Right lobe of liver (tissue), 6 donors: ENCODE measurements at places on chromosomes 5 and 9. TPM values are rescaled to one million over a fixed set of nuclear protein-coding genes. Genes with fewer than 3 reads are reported as not detected.
A peak's percentile ranks its signal among the peaks of the same experiment; 100 is the strongest.

DNA sequence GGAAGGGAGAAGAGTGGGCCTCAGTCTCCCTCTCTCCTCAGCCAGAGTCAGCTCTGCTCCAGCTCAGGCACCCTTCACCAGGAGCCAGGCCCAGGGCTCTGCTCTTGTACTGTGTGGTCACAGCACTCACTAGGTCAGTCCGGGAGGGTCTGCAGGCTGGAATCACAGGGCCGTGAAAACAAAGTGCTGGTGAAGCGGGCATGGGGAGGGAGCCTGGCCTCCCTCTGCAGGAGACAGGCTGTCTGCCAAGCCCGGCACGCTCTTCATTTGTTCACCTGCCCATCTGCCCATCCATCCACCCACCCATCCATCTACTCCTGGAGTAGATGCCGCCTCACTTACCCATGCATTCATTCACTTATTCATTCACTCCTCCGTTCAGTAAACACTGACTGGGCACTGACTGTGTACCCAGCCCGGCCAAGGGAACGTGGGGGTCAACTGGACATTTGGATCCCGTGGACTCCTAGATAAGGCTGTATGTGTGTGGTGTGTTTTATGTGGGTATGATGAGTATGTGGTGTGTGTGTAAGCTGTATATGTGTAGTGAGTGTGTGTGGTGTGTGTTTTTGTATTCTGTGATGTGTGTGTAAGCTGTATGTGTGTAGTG lies 3.6 kb downstream of the SPAAR start:
- no peaks in the 10 kb centered on the region for H3K36me3 ChIP-seq
- no peak overlapping the region for H3K4me3 ChIP-seq
- H3K27me3 ChIP-seq, result no peaks in the 10 kb centered on the region
- no peak for DNase-seq
- H3K27ac ChIP-seq, result no peak overlapping the region

GRCh38 chr9:3434594-3434993 lies 91.2 kb downstream of the RFX3 start:
- no peaks in the 10 kb centered on the region for H3K36me3 ChIP-seq
- H3K27ac ChIP-seq, result no peak overlapping the region
- H3K4me3 ChIP-seq, result no peak overlapping the region
- H3K4me1 ChIP-seq, result no peaks in the 10 kb centered on the region
- no peaks in the 10 kb centered on the region for H3K27me3 ChIP-seq

DNA sequence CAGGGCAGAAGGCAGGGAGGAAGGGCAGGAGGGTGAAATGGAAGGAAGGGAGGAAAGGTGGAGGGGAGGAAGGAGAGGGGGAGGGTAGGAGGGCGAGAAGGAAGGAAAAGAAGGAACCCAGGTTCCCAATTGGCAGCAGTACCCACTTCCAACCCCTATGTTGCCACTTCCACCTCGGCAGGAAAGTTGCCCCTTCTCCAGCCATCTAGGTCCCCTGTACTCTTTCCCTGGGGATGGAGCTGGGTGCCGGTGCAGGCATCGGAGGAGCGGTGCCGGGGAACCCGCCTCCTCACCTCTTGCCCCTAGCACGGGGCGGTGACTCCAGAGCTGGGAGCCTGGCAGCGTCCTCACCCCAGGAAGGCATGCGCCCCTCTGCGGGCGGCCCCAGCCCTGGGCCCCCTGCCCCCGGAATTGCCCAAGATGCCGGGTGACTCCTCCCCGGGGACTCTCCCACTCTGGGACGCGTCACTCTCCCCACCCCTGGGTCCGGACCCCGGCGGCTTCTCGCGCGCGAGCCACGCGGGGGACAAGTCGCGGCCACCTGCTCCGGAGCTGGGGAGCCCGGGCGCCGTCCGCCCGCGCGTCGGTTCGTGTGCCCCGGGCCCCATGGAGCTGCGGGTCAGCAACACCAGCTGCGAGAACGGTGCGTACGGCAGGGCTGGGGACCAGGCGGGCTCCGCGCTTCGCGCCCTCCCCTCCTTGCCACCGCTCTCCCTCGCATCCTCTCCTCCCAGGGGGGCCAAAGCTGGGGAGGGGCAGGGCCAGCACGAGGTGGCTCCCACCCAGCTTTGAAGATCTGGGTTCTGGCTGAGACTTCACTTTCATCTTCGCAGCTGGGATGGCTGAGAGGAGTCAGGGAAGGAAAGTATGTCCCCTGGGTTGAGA lies at the start of gene NIPAL4:
Gene NIPAL4 (plus strand): TSS at position 499 of the 885 bp plus-strand sequence. CDS start 108 bp downstream, at position 607.
- H3K4me3 ChIP-seq, result peak within 1 kb of the TSS; percentile 21
- H3K36me3 ChIP-seq, result no peaks in the 10 kb centered on the region
- DNase-seq, result no peak
- H3K27ac ChIP-seq, result no peak within 1 kb of the TSS
- peaks cover 4% of the 10 kb centered on the region for H3K4me1 ChIP-seq
- no peaks in the 10 kb centered on the region for H3K27me3 ChIP-seq

AHRR gene
- 0.06 TPM for total RNA-seq

DNA sequence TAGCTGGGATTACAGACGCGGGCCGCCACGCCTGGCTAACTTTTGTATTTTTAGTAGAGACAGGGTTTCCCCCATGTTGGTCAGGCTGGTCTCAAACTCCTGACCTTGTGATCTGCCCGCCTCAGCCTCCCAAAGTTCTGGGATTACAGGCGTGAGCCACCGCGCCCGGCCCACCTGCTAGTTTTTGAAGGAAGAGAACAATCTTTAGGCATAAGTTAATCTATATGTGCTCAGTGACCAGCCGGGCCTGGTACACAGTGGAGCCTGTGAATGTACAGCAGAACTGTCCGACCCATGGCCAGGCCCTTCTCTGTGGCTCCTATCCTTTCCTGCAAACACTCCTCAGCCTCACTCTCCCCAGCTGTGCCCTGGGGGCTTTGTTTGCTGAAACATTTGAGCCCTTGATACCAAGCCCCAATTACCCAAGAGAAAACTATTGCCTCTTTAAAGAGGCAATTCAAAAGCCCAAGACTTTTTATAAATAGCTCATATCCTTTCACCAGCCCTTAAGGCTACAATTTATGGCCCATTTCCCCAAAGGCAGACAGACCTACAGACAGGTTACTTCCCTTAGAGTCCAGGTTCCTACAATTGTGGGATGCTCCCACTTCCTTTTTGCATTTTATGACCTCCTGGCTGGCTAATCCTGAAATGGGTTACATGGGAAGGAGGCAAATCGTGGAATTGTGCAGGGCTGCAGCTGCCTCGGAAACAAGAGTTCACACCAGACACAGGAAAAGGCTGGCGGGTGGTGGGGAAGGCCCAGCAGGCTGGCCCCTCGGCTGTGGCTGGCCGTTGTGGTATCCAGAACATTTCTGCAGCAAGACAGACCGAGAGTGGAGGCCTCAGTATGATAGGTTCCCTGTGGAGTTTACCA lies 37.5 kb downstream of the SPRY4 start:
- H3K27me3 ChIP-seq, result no peaks in the 10 kb centered on the region
- H3K36me3 ChIP-seq, result no peaks in the 10 kb centered on the region
- H3K27ac ChIP-seq, result no peak overlapping the region

CDC25C gene
- total RNA-seq, result 0.18 TPM

DNA sequence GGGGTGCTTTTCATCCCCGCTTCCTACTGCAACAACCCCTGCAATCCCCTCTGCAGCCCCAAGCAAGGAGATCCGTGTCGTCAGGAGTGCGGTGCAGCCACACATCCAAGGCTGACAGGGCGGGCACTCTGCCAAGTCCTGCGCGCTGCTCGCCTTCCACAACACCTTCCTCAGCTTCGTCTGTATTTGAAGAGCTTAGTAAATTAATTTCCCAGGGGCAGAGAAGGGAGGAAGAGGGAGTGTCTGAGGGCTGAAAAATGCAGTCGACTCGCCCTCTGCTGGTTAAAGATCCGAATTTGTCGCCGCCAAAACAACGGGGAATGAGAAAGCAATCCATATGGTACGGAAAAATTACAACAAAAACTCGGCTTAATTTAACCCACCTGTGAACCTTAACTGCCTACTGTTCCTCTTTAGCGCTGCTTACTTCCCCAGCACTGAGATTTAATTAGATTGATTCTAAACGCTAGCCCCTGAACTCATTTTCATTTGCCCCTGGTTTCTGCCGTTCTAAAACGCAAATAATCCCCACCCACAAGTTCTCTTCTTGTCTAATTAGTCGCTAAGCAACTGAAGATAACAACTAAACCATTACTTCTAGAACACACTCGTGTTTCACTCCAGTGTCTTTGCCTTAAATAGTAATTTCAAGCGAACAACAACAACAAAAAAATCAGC lies 10.9 kb upstream of the PCDHB1 start:
- peak overlapping the region; percentile 36 for H3K4me3 ChIP-seq
- peaks cover 11% of the 10 kb centered on the region for H3K27me3 ChIP-seq
- DNase-seq, result peak; percentile 46
- H3K27ac ChIP-seq, result peak overlapping the region; percentile 12
